ENCODE measurements at places on chromosomes 5 and 9. TPM values are rescaled to one million over a fixed set of nuclear protein-coding genes. Genes with fewer than 3 reads are reported as not detected.

DNA sequence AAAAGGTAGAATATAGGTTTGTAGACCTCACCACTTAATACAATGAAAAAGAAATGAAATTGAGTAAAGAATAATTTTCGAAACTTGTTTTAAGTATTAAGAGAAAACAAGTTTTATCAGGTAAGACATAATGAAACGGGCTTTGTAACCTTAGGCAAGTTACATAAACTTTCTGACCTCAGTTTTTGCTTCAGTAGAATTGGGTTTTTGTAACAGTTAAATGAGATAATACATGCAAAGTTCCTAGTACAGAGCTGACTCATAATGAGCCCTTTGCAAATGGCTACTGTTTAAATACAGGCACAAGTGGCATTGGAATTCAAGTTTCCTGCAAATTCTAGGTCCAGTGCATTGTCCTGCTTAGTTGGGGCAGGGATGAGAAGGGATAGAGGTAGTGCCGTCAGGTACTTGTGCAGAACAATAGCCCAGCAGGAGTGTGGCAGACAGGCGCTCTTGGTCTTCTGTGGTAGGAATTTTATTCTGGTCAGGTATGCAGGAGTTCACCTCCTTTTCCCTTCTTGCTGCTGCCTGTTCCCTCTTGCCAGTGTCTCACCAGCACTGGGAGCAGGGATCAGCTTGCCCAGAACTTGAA is 203.8 kb downstream of the PBX3 start:
- DNase-seq: no peak

- no peak for DNase-seq
Measured at GRCh38 chr5:39176759-39177630, 42.4 kb downstream of the FYB1 start.

DNA sequence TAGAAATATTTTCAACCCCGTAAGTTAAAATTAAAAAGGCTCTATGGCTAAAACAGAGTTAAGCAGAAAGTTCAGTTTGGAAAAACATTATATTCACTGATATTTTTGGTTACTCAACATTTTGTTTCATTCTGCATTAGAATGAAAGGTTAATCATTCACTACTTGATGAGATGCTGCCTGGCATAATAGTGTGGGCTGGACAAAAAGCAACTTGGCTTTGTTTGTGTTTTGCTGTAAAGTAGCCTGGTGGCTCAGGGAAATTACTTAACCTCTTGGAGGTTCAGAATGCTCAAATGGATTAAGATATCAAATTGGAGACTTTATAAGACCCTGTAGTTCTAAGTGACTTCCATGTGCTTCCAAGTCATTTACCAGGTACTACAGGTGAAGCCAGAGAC is 367.4 kb upstream of the TRPC7 start:
- DNase-seq: no peak

DNA sequence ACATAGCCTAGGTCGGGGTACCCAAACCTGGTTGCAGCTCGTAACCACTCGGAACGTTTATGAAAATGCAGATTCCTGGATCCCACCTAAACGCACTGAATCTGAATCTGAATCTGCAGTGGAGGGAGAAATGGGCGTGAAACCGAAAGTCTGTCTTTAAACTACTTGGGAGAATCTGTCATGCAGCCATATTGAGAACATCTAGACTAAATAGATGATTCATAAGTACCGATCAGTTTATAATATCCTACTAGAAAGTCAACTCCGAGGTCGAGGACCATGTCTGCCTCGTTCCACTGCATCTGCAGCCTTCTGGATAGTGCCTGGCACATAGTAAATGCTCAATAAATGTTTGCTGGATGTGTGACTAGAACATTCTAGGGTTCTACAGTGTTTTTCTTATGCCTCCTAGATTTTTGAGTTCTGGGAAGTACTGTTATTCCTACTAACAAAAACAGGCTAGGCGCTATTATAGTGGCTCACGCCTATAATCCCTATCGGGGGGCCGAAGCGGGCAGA is 632 bp downstream of the COQ4 start:
- no peak for DNase-seq

GRCh38 chr5:35485487-35485886 is 132.2 kb upstream of the SPEF2 start:
- DNase-seq: no peak

DNA sequence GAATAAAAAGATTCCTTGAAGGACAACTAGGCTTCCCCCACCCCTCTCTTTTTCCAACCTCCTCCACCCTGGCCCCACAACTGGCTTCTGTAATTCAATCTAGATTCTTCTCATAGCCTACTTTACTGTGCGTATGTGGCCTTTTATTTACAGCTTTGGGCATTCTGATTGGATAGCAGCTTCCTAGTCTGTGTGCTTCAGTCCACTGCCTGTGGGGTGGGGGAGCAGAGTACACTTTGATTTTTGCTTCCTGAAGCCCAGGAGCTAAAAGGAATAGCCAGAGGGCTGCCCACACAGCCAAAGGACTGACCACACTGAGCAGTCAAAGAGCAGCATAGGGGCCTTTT is 30.4 kb downstream of the RUSC2 start:
- DNase-seq: no peak

STKLD1 gene
- 0.49 TPM for total RNA-seq

CCDC180 gene
- total RNA-seq: 0.54 TPM

RETREG1 gene
- 1.3 TPM for total RNA-seq

NUTM2F gene
- not detected for total RNA-seq

All from foreskin keratinocyte (primary cell).